HS-27A (cell line): ENCODE measurements at places on chromosomes 5 and 9.

GRCh38 chr5:5671823-5672222 is 249.3 kb downstream of the ICE1 start:
- DNase-seq = no peak

DNA sequence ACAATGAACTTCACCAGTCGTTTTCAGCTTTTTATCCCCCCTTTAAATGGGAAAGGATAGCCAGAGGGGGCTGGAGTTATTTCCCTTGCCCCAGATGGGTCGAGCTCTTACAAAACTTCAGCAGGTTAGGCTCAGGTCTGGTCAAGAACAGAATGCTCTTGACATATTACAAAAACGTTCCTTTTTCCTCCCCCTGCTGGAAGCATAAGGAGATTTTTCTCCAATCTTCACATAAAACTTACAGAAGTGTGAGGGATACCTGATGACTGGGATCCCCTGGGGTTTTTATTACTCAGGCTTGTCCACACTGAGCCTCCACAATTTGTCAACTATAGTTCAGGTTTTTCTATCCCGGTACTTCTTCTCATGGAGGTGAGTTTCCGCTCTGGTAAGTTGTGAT is 60.8 kb downstream of the CSF2 start:
- DNase-seq = no peak

DNA sequence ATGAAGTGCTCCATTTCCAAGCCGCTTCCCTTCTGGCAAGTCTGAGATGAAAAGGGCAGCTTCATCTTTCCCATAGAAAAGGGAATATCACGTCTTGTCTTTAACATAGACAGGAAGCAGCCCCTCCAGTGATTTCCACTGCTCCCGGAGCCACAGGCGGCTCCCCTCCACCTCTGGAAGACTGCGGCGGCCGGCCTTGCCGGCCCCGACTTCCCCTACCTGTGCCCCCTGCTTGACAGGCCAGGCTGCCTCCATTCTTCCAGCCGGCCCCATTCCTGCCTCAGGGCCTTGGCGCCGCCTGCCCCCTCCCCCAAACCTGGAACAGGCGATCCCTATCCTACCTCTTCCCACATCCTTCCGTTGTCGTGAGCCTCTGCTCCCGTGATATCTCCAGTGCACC is 141.8 kb downstream of the ZNF354C start:
- no peak for DNase-seq

- DNase-seq = no peak
These were observed 76.6 kb upstream of the ASTN2 start for GRCh38 chr9:117491491-117491890.

GRCh38 chr5:80925931-80926330 is 34.2 kb upstream of the RASGRF2 start:
- no peak for DNase-seq

DNA sequence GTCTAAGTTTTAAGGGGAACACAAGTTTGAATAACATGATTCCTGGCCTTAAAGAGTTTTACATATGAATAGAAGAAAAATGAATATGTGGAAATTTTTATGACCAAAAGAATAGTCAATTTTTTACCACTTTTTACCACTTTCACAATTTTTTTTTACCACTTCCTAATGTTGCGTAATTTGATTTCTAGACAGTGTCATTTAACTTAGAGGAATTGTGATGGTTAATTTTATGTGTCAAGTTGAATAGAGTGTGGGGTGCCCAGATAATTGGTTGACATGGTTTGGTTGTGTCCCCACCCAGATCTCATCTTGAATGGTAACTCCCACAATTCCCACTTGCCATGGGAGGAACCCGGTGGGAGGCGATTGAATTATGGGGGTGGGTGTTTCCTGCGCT is 416.6 kb downstream of the KIF4B start:
- no peak for DNase-seq

- no peak for DNase-seq
These were observed 1931.0 kb downstream of the EFNA5 start for GRCh38 chr5:105739732-105740131.

- DNase-seq = no peak
These were observed 75.7 kb upstream of the SNX2 start for GRCh38 chr5:122699201-122699600.

GRCh38 chr5:50874306-50875001 is 208.0 kb downstream of the PARP8 start:
- no peak for DNase-seq

DNA sequence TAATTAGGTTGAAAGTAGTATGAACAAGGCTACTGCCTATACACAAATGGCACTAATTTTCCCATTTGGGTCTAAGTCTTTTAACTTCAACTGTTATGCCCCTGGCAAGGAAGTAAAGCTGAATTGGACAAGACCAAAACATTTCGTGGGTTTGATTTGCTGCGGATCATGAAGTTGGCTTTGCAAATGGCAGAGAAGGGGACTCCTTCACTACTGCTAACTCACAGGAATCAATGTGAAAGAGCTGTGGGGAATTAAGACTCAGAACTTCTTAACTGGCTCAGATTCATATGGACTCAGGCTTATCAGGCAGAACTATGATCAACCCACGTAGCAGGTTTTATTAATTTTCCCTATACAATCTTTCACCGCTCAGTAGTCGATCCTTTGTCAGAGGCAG is 73.8 kb upstream of the IFNE start:
- no peak for DNase-seq

DNA sequence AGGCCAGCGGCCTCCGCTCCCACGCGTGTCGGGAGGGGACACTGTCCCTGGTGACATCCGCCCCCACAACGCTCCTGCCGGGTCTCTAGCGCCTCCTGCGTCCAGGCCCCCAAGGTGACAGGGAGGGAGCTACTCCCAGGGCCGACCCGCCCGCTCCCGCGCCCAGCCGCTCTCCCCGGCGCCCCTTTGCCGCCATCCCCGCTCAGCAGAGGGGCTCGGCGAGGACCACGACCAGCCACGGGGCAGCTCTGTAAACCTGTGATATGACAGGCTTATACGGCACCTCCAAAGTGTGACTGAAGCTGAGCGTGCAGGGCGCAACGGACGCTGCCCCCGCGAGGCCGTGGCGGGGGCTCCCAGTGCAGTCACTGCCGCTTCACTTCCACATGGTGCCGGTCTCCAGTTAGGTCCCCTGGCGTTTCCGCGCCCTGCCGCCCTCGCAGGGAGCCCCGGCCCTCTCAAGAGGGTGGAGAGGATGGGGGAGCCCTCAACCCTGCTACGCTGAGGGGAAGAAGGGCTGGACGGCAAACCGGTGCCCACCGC is 978 bp upstream of the ADCY2 start:
- no peak for DNase-seq

- no peak for DNase-seq
These were observed 97.5 kb downstream of the PIP5K1B start for GRCh38 chr9:68802525-68803015.
